NCI-H2107 (cell line): ENCODE measurements at places on chromosomes 5 and 9.
A peak's percentile ranks its signal among the peaks of the same experiment; 100 is the strongest.

GRCh38 chr5:57551251-57551650 lies 68.6 kb upstream of the ACTBL2 start:
- no peak for DNase-seq

- DNase-seq, result no peak
These were observed 13.7 kb downstream of the NUDT2 start for GRCh38 chr9:34343090-34343489.

- no peak for DNase-seq
These were observed 30.0 kb upstream of the MACIR start for GRCh38 chr5:103228588-103228987.

GRCh38 chr5:16531063-16531648 lies 65.6 kb upstream of the ZNF622 start:
- no peak for DNase-seq

GRCh38 chr9:15401266-15401665 lies 21.4 kb upstream of the SNAPC3 start:
- no peak for DNase-seq

- DNase-seq, result no peak
These were observed 366.4 kb downstream of the ARL15 start for GRCh38 chr5:53943938-53944337.

GRCh38 chr9:32589083-32589723 lies 16.2 kb upstream of the NDUFB6 start:
- peak; percentile 12 for DNase-seq

DNA sequence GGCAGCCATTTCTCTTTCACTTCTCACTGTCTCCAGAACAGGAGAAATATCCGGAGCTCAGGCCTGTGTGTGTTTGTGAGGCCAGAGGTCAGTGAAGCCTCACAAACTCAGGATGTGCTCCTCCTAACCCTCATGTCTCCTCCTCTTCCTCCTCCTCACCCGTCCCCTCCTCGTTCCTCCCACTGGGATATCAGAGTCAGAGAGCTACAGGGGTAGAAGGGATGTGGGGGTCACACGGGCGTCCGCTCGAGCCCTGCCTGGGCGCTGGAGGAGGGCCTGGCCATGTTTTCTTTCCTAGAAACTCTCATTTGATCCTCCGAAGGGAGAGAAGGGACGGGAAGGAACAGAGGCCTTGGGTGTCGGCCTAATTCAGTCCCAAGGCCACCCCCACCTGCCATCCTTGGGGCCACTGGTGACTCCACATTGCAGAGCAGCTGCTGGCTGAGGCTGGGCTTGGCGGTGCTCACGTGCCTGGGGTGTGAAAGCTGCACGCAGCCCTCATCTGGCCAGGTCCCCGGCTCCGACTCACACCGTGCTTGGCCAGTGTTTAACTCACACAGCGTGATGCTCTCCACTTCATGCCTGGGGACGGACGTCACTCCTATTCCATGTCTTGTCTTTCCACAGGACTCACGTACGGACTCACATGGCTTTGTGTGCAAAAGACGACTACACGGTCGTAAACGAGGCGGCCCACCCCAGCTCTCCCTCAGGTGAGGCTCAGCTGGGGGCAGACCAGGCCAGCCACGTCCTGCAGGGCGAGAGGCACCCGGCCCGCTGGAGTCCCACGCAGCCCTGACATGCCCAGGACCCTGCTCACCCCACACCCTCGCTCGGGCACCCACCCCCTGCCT lies 22.6 kb upstream of the SLC6A19 start:
- no peak for DNase-seq

GRCh38 chr5:172235827-172236736 lies 42.1 kb downstream of the EFCAB9 start:
- DNase-seq, result no peak

DNA sequence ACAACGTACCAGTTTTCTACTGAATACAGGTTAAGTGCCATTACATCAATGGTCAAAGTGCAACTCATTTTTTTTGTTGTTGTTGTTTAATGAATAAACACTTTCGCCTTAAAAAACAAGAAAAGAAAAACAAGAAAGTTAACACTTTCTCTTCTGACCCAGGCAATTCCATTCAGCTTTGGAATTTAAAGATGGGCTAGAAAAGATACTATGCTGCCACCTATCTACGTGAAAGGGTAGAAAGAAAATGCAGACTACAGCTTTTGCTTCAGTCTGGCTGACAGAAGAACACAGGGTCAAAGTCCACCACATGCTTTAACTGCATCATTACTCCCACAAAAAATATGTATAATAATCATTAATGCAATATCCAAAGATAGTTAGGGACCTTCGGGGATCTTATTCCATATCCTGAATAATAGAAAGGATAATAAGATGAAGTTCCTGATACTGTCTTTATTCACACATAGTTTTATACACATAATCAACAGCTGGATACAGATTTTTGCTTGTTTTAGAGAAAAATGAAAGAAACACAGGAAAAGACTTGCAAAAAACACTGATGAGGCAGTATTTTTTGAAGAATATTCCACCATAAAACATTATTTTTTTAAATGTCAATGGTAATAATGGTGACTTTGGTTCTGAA lies 40.4 kb downstream of the ZDHHC21 start:
- no peak for DNase-seq
